ENCODE measurements at places on chromosomes 7 and 10.

GRCh38 chr7:38107486-38107893, 70.6 kb upstream of the STARD3NL start:
- ATAC-seq, result peak; percentile 81

- peak; percentile 33 for ATAC-seq
These were observed 184.5 kb upstream of the NFE2L3 start for GRCh38 chr7:25967278-25968204.

- no peak for ATAC-seq
These were observed 289.0 kb downstream of the TWIST1 start for GRCh38 chr7:18828260-18828993.

DNA sequence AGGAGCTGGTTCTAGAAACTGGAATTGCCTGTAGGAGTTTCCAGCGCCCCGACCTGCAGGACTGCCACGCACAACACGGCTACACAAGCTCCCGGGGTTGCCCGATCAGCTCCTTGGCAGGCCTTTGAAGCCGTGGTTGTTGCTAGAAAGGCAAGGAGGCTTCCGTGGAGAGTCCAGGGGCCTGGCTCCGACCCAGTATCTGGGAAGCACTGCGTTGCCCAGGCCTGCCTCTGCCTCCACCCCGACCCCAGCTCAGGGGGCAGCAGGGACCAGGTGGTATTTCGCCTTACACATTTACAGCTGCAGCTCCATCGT, 54.4 kb downstream of the PROSER2 start:
- no peak for ATAC-seq

GRCh38 chr10:110523736-110524135, 26.0 kb downstream of the DUSP5 start:
- no peak for ATAC-seq

- ATAC-seq, result no peak
These were observed 592.0 kb downstream of the AUTS2 start for GRCh38 chr7:70190281-70190680.

DNA sequence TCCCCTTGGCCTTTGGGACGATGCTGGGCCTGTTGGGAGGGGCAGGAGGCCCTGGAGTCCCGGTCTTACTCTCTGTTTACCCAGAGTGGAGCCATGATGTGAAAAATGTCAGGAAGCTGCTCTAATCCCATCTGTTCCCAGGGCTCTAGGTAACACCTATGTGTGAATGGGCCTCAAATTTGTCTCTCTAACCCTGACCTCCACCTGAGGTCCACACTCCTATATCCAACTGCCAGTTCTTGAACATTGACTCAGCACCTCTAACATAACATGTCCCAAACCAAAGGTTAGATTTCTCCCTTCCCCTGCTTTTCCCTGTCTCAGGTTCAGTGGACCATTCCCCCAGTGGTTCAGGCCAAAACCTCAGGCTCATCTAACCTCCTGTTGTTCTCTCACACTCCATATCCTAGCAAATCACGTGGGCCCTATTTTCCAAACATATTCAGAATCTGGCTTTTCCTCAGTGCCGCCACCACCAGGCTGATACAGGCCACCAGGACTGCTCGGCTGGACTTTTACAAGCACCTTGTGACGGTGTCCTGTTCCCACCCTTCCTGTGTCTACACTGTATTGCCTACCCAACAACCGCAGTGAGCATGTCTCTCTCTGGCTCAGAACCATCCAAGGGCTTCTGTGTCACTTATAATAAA, 130.6 kb downstream of the ATXN7L1 start:
- ATAC-seq, result no peak

All from activated T-helper 17 cell treated with anti-CD3 and anti-CD28 coated beads, Interleukin-2, amount 50 U/mL, for 72 hours (primary cell).